ENCODE measurements at places on chromosomes 1 and 21. TPM values are rescaled to one million over a fixed set of nuclear protein-coding genes. Genes with fewer than 3 reads are reported as not detected.
A peak's percentile ranks its signal among the peaks of the same experiment; 100 is the strongest.

Gene TLCD4
- not detected for polyA plus RNA-seq

DNA sequence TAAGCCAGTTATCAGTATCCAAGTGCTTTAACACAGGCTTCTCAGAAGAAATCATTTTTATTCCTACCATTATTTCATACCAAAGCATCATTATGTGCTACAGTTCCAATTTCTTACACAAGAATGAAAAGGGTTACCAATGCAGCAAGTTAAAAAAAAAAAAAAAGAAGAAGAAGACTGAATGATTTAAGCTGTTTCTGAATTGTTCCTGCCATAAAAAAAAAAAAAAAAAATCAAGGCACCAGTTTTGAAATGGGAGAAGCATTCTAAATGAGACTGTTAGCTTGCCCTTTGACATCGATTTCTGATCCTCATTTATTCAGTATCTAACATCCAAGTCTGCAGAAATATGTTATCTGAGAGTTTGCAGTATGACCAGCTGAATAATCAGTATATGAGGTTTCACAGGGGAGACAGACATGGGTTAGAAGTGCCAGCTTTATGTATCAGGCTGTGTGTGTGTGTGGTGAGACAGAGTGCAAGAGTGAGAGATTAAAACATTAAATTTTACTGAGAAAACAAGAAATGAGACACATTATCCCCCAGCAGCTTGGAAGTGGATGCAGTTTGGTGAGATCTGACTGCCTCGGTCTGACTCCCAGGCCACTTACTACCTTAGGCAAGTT is 105.8 kb downstream of the COLGALT2 start:
- no peaks in the 10 kb centered on the region for H3K36me3 ChIP-seq
- no peaks in the 10 kb centered on the region for H3K27me3 ChIP-seq
- no peak overlapping the region for H3K4me3 ChIP-seq
- DNase-seq = no peak
- H3K4me1 ChIP-seq = no peaks in the 10 kb centered on the region

GRCh38 chr1:229470406-229471043 is 36.6 kb upstream of the ACTA1 start:
- H3K36me3 ChIP-seq = peaks cover 46% of the 10 kb centered on the region
- no peak for DNase-seq
- no peak overlapping the region for H3K27ac ChIP-seq
- no peaks in the 10 kb centered on the region for H3K4me1 ChIP-seq
- H3K27me3 ChIP-seq = no peaks in the 10 kb centered on the region

GRCh38 chr1:230935852-230936251 is 42.8 kb downstream of the TTC13 start:
- no peaks in the 10 kb centered on the region for H3K27me3 ChIP-seq
- H3K36me3 ChIP-seq = no peaks in the 10 kb centered on the region
- no peaks in the 10 kb centered on the region for H3K4me1 ChIP-seq
- no peak for DNase-seq
- H3K4me3 ChIP-seq = no peak overlapping the region

DNA sequence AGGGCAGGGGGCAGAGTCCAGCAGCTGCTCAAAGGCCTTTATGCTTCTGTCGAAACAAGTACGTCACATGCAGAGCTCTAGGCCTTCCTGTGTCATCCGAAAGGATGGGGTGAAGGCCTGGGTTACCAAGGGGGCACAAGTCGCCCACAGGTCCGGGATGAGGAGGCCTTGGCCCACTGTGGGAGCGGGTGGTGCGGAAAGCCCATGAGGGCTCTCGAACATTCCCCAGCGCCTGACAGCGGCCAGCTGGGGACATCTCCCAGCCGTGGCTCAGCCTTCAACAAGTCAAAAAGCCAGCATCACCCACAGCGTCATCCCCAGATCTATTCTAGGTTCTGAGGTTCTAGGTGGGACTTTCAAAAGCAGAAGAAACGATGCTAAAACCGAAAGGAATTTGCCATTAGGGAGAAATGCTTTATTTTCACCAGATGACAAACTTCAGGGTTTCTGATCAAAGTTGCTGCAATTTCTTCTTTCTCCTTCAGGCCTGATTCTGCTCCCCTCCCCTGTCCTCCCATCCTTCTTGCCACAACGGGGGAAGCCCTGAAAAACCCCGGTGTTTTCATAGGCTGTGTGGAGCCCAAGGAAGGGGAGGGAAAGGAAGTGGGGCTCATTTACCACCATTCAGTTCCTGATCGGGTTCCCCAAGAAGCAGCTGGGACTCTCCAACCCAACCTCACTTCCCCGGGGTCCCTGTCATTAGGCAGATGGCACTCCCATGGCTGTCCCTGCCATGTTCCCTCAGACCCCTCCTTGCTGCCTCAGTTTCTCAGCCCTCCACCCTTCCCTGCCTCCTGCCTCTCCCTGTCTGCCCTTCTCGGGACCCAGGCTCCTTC is 17.6 kb downstream of the GPR137B start:
- peak overlapping the region; percentile 6 for H3K27ac ChIP-seq
- H3K4me1 ChIP-seq = peaks cover 27% of the 10 kb centered on the region
- no peaks in the 10 kb centered on the region for H3K36me3 ChIP-seq
- H3K27me3 ChIP-seq = no peaks in the 10 kb centered on the region

Gene TCHH
- polyA plus RNA-seq = not detected

Gene GSTM1
- not detected for polyA plus RNA-seq

DNA sequence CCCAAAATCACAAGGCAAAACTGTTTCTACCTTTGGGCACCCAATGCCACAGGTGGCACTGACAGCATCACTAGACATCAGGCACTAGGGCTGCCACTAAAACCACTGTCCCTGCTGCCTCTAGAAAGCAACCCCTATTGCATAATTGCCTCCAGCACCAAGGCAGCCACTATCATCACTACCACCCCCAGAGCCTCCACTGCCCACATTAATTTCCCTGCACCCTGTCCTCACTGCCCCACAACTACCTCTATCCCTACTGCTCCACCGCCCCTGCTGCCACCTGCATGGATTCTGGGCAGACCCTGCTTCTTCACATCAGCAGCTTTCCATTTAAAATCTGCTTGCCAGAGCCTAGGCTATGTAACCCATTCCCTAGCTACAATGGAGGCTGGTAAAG is 68.6 kb upstream of the CACHD1 start:
- H3K4me3 ChIP-seq = no peak overlapping the region
- no peak overlapping the region for H3K27ac ChIP-seq
- no peaks in the 10 kb centered on the region for H3K4me1 ChIP-seq

DNA sequence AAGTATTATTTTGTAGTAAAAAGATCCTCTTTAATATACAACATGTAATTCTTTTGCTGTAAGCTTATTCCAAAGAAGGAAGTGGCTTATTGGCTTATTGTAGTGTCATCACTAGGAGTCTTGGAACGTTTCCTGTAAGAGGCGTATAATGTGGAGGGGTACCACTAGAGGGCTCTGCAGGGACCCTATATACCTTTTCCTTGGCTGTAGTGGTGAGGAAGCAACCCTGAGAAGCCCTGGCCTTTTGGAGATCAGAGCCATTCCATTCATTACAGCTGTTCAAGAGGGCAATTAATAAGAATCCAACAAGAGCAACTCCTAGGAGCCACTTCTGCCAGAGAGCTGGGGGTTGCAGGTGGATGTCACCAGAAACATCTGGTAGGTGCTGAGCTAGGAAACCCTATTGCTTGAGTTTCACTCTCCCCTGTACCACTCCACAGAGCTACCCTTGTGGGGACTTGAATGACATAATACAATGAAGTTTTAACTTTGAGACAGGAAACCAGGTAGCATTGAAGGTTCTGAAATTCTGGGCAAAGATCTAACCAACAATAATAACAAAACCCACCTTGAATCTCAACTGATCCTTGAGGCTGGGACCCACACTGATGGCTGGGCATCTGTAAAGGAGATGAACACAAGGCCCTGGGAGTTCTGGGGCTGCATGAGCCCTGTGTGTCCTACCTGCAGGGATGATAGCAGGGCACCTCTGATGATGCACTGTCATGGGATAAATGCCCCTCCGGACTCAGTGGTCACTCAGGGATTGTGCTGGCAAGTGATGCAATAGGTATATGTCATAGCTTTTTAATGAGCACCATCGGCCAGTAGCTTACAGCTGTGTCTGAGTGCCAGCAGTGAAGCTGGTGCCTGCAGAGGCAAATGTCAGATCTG is 160.2 kb upstream of the COA6 start:
- H3K27ac ChIP-seq = no peak overlapping the region
- no peaks in the 10 kb centered on the region for H3K36me3 ChIP-seq
- H3K4me3 ChIP-seq = no peak overlapping the region
- H3K27me3 ChIP-seq = no peaks in the 10 kb centered on the region

- H3K27ac ChIP-seq = no peak overlapping the region
- H3K27me3 ChIP-seq = no peaks in the 10 kb centered on the region
- no peaks in the 10 kb centered on the region for H3K4me1 ChIP-seq
- peaks cover 17% of the 10 kb centered on the region for H3K36me3 ChIP-seq
- no peak for DNase-seq
- H3K4me3 ChIP-seq = no peak overlapping the region
Observed at GRCh38 chr1:7989762-7990428, 28.4 kb downstream of the PARK7 start.

DNA sequence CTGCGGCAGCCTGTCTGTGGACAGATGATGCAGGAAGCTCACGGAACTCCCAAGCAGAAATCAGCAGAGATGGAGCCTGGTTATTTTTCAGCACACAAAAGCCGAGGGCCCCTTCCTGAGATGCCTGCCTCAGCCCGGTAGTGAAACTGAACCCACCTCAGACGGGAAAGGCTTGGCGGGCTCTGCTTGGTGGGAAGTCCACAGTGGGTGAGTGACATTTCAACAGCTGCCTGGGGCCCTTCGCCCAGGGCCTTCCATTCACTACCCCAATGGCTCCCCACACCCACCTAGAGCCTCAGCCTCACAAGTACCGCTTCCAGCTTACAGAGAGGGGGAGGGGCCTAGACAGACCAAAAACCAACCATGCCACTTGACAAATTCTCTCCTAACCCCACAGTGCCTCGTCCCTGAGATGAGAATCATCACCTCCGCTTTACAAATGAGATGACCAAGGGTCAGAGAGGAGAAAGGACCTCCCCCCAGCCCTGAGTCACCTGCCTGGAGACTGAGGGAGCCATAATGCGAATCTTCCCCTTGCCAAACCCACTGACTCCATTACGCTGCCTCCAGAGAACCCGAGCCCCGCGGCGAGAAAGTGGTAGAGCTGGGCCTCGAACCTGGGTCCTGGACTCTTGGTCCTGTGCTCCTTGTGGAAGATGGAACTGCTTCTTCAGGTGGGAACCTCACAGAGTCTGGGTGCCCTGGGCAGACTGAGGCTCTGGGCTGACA is 3.4 kb upstream of the ECE1 start:
- H3K4me3 ChIP-seq = peak overlapping the region; percentile 78
- no peaks in the 10 kb centered on the region for H3K27me3 ChIP-seq
- DNase-seq = peak; percentile 33
- H3K27ac ChIP-seq = peak overlapping the region; percentile 77

Gene PDC
- not detected for polyA plus RNA-seq

Gene AKR7A3
- polyA plus RNA-seq = not detected

Gene GPX7
- polyA plus RNA-seq = 31.9 TPM

DNA sequence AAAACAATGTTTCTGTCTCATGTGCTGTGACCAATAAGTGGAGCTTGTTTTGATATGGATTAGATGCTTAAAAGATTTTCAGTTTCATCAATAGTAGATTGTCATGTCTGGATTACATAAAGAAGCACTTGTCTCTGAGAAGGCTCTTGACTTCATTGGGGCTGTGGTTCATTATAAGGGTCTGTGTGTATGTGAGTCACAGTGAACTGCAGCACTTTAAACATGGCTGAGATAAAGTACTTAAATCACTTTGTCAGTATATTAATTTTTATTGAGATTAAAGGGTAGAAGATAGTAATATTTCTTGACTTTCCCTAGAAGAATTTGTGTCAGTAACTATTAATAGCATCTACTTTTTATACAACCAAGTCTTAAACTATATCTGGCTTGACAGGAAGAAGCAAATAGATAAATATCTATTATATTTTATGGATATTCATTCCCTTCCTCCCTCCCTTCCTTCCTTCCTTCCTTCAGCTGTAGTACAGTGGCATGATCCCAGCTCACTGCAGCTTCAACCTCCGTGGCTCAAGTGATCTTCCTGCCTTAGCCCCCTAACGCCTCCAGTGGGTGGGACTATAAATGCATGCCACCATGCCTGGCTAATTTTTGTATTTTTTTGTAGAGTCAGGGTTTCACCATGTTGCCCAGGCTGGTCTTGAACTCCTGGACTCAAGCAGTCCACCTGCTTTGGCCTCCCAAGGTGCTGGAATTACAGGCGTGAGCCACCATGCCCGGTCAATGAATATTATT is 48.8 kb downstream of the ZFYVE9 start:
- no peaks in the 10 kb centered on the region for H3K36me3 ChIP-seq
- H3K4me1 ChIP-seq = no peaks in the 10 kb centered on the region
- no peak overlapping the region for H3K4me3 ChIP-seq
- DNase-seq = no peak
- no peaks in the 10 kb centered on the region for H3K27me3 ChIP-seq

GRCh38 chr1:55654171-55654570 is 439.0 kb upstream of the USP24 start:
- H3K36me3 ChIP-seq = no peaks in the 10 kb centered on the region
- H3K4me3 ChIP-seq = no peak overlapping the region
- H3K27me3 ChIP-seq = no peaks in the 10 kb centered on the region
- DNase-seq = no peak

DNA sequence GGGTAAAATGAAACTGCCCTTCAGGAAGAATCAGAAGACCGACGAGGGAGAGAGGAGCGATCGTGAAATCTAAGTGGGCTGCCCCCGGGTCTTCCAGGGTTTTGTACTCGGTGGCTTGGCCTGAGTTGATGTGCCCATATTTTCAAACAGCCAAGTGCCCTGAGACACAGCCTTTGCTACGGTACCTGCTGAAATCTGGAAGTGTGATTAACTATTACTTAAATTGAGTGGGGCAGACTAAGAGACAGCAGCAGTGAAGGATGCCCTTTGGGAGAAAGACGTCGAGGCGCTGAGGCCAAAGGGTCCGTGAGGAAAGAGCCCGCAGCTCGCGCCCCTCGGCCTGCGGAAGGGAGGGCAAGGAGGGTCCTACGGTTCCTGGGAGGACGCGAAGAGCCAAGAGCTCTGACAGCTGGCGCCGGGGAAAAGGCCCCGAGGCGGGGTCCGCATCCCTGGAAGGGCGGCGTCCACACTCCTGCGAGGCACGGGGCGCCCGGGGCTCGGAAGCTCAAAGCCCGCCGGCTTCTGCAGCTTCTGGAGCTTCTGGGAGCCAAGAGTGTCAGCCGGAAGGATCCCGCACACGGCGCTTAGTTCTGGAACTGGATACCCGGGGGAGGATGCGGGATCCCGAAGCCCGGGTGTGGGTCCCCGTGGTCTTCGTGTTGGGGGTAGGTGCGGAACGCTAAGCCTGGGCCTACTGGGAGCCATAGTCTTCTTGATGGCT is 15.4 kb upstream of the RNU1-4 start:
- H3K36me3 ChIP-seq = no peaks in the 10 kb centered on the region
- H3K4me1 ChIP-seq = peaks cover 4% of the 10 kb centered on the region
- no peak for DNase-seq
- no peak overlapping the region for H3K4me3 ChIP-seq

Gene TIAM1
- polyA plus RNA-seq = 6.3 TPM

GRCh38 chr1:30130099-30130498 is 593.3 kb downstream of the MATN1 start:
- no peak for DNase-seq
- H3K4me3 ChIP-seq = no peak overlapping the region
- H3K27ac ChIP-seq = no peak overlapping the region
- no peaks in the 10 kb centered on the region for H3K27me3 ChIP-seq
- no peaks in the 10 kb centered on the region for H3K36me3 ChIP-seq
